Activated T-helper 1 cell treated with anti-CD3 and anti-CD28 coated beads, Interleukin-12 subunit alpha, Interleukin-12 subunit beta, Interleukin-2, Interleukin-4 antibody, amounts not matched to agents 30 ng/mL and 10 ng/mL and 1 ng/mL, durations not matched to agents 14 hours and 24 hours and 36 hours (primary cell): ENCODE measurements at places on chromosomes 3 and 15. TPM values are rescaled to one million over a fixed set of nuclear protein-coding genes. Genes with fewer than 3 reads are reported as not detected.

CDHR4 gene
- total RNA-seq = not detected in 2 replicates

MYZAP gene
- total RNA-seq = not detected in 2 replicates

TRPC1 gene
- 0.66 and 1.1 TPM in 2 replicates for total RNA-seq

ALG1L2 gene
- not detected in 2 replicates for total RNA-seq

DNA sequence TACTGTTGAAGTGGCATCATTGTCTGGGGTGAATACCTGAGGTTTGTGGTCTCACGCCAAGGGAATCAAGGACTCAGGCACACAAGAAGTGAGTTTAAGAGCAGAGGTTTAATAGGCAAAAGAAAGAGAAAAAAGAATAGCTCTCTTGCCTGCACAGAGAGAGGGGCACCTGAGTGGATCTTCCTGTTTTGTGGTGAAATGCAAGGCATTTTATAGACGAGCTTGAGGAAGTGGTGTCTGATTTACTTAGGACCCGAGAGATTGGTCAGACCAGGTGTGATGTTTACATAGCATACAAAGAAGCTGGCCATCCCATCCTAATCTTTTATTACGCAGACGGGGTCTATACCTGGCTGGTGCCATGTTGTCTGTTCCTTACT lies 13.2 kb downstream of the CCR5 start:
- H3K4me3 ChIP-seq = no peak overlapping the region
- no peak overlapping the region for H3K27ac ChIP-seq
- H3K27me3 ChIP-seq = peaks cover 2% of the 10 kb centered on the region
- DNase-seq = no peak

- no peaks in the 10 kb centered on the region for H3K36me3 ChIP-seq
- peak overlapping the region; percentile 28 for H3K27ac ChIP-seq
- no peak overlapping the region for H3K4me3 ChIP-seq
Measured at GRCh38 chr15:51390241-51390965, 48.9 kb downstream of the GLDN start.

GRCh38 chr15:100689131-100689899 lies 86.9 kb downstream of the ASB7 start:
- H3K4me1 ChIP-seq = no peaks in the 10 kb centered on the region
- H3K36me3 ChIP-seq = no peaks in the 10 kb centered on the region
- H3K27ac ChIP-seq = no peak overlapping the region
- peaks cover 4% of the 10 kb centered on the region for H3K27me3 ChIP-seq

DNA sequence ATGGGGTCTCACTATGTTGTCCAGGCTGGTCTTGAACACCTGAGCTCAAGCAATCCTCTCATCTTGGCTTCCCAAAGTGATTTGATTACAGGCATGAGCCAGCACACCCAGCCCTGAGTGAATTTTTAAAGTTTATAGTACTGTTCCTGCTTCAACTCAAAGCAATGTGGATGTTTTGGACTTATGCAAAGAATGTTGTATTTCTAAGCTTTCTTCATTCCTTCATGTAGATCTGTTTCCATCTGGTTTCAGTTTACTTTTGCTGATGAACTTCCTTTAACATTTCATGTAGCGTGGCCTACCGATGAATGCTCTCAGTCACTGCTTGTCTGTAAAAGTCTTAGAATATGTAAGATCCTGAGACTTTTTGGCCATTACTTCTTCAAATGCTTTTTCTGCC lies 23.2 kb downstream of the NRG4 start:
- H3K4me3 ChIP-seq = no peak overlapping the region
- H3K27ac ChIP-seq = no peak overlapping the region
- no peak for DNase-seq
- no peaks in the 10 kb centered on the region for H3K4me1 ChIP-seq
- no peaks in the 10 kb centered on the region for H3K36me3 ChIP-seq

- H3K27me3 ChIP-seq = peaks cover 2% of the 10 kb centered on the region
- no peak overlapping the region for H3K27ac ChIP-seq
- no peak for DNase-seq
- H3K4me3 ChIP-seq = no peak overlapping the region
- H3K36me3 ChIP-seq = no peaks in the 10 kb centered on the region
Measured at GRCh38 chr3:126304704-126305103, 52.5 kb downstream of the KLF15 start.

- H3K4me3 ChIP-seq = no peak overlapping the region
- no peak overlapping the region for H3K27ac ChIP-seq
- no peak for DNase-seq
- no peaks in the 10 kb centered on the region for H3K27me3 ChIP-seq
Measured at GRCh38 chr3:76267851-76268380, 482.6 kb upstream of the ZNF717 start.
